Activated T-cell treated with anti-CD3 and anti-CD28 coated beads for 4 hours (primary cell): ENCODE measurements at places on chromosomes 16 and 17.

DNA sequence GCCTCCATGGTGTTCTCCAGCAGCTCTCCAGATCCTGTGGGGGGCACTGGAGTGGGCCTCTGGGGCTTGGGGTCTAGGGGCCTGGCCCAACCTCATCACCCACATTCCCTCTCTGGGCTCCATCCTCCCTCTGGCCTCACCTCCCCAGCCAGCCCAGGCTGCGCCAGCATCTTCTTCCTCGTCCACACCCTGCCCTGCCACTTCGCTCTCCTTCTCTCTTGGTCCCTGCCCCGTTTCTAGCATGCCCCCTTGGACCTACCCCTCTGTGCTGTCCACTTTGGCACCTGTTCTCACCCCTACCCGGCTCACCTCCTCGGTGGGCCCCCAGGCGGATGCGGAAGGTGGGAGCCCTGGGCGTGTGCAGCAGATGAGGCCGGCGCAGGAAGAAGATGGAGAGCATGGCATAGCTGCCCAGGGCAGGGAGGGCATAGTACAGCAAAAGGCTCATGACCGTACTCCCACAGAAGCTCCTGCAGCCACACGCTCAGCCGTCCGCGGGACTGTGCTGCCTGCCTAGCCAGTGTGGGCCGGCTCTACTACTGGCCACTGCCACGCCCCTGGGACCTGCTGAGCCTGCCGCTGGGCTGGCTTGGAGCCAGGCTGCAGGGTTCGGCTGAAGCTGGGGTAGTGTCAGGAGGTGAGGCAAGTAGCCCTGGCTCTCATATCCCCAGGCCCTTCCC, at the start of gene GDPD3:
GDPD3 (minus strand) TSS at position 507 of the 680 bp plus-strand sequence; CDS start at position 448, 59 bp downstream.
- DNase-seq: no peak

GRCh38 chr16:85202631-85203461, 90.6 kb upstream of the CIBAR2 start:
- DNase-seq: no peak

DNA sequence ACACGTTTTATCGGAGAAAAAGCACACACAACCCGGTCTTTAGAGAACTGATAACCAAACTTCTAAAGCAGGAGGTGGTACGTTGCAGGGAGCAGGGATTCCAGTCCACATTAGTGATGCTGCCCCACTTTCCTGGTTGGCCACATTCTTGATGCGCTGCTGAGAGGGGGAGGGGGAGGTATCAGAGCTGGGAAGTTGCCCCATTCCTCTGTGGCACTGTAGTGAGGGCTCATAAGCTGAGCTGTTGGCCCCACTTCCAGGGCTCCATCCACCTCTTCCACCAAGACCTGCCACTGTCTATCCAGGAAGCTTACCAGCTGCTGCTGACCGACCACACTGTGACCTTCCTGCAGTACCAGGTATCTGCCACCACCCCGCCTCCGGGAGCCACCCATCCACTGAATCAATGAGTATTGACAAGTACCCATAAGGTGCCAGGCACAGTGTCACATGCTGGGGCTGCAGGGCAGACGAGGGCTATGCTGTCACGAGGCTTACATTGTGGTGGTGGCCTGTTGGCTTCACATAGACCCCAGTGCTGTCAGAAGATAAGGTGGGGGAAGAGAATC, 1.1 kb downstream of the TSEN54 start:
- DNase-seq: no peak

DNA sequence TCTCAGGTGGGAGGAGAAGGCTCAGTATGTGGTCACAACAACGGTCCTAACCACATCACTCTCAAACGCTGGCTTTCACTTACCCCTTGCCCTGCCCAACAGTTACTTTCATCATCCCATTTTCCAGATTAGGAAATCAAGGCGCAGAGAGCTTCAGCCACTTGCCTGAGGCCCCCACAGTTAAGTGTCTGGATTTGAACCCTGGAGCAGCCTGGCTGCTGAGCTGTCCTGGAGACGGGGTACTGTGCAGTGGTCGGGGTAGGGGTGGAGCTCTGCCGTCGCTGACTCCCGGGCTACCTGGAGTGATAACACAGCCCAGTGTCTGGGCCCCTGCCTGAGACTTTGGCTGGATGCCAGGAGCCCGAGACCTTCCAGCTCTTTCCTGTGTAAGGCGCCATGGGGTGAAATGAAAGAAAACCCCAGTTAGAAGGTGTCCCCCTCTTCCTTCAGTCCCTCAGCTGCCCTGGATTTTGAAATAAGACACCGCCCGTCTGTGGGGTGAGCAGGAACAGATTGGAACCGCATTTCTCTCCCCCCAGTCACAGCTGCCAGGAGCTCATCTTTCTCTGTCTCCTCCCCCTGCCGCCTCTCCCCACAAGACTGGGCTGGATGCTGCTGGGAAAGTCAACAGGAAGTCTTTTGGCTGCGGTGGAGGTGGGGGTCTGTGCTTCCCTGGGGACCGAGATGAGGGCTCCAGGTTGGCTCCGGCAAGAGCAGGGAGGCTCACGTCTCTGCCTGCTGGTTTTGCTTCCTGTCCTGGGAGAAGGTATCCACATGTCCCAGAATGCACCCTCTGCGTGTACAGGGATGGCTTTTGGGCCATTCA, 280.2 kb downstream of the SEC14L1 start:
- DNase-seq: no peak

- DNase-seq: no peak
Measured at GRCh38 chr16:48734220-48734619, 124.2 kb upstream of the N4BP1 start.

DNA sequence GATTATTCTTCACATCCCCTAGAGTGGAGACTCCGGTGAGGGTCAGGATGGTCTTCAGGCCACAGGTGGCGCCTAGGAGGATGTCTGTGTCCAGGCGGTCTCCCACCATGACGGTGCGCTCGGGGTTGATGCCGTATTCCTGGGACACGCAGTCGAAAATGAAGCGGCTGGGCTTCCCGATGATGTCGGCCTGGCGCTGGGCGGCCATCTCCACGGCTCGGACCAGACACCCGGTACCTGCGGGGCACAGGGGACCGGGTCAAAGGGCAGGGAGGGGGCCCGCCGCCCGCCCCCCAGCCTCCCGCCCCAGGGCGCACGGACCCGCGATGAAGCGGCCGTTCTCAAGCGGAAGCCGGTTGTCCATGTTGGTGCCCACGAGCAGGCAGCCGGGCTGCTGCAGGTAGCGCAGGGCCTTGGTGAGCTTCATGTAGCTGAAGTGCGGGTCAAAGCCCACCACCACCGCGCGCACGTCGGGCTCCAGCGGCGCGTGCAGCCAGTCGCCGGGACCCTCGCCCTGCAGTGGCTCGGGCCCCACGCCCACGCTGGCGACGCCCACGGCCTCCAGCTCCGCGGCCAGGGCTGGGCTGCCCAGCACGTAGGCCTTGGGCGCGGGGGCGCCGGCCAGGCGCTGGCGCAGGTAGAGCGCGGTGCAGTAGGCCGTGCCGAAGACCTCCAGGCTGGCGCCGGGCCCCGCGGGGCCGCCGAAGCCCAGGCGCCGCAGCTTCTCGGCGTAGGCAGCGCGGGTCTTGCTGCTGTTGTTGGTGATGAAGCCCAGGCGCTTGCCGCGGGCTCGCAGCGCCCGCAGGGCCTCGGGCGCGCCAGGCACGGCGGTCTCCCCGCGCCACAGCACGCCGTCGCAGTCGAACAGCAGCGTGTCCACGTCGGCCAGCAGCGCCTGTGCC, 572 bp downstream of the PGP start:
- no peak for DNase-seq

- no peak for DNase-seq
Measured at GRCh38 chr17:33517746-33518145, 224.7 kb upstream of the ASIC2 start.

DNA sequence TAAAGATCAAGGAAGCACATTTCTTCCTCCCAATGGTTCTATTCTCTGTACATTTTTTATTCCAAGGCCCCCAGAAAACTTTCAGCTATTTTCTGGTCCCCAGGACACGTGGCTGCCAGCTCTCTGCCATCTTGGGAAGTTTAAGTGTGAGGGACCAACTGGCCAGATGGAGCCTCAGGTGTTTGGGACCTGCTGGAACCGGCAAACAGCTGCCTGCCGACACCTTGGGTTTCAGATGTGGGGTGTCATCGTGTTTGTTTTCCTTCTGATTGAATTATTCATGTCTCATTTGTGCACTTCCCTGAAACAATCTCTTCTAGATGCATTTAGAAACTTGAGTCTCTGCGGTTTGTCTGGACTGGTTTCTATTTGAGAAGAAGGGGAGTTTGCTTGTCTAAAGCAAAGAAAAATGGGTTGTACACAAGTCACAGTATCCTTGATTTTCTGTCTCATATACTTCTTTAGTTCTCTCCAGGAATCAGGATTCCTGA, 386.5 kb downstream of the SLC39A11 start:
- DNase-seq: no peak

GRCh38 chr17:37094391-37094790, 145.6 kb downstream of the AATF start:
- no peak for DNase-seq

- DNase-seq: no peak
Measured at GRCh38 chr17:7217113-7217987, 2.3 kb downstream of the DLG4 start.

DNA sequence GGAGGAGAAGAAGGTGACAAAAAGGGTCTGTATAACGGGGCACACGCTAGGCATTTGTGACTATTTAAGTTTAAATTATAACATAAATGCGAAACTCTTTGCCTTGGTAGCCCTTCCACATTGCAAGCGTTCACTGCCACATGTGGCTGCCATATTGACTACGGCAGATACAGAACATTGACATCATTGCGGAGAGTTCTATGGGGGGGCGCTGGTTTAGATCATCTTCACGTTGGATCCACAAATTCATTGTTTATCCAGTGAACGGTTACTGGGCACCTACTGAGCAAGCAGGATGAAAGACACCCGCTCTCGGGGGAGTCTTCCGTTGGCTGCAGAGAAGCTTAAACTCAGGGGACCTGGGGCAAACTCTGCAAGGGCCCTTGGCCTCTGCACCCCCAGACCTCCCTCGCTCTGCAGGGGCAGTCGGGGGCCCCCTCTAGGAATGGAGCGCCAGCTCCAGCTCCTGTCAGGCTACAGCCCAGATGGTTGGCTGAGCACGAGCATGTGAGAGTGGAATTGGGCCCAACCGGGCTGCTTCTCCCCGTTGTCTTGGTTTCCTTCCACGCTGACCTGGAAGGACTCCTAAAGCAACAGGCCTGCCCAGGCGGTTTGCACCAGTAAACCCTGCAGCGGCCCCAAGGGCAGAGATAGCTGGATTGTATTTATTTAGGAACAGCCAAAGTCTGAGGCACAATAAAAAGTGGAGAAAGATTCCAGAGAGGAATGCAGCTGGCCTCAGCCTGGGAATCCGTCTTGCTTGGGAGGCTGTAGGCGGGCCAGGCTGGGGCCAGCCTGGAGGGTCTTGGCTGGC, 172.2 kb downstream of the SEC14L1 start:
- no peak for DNase-seq

DNA sequence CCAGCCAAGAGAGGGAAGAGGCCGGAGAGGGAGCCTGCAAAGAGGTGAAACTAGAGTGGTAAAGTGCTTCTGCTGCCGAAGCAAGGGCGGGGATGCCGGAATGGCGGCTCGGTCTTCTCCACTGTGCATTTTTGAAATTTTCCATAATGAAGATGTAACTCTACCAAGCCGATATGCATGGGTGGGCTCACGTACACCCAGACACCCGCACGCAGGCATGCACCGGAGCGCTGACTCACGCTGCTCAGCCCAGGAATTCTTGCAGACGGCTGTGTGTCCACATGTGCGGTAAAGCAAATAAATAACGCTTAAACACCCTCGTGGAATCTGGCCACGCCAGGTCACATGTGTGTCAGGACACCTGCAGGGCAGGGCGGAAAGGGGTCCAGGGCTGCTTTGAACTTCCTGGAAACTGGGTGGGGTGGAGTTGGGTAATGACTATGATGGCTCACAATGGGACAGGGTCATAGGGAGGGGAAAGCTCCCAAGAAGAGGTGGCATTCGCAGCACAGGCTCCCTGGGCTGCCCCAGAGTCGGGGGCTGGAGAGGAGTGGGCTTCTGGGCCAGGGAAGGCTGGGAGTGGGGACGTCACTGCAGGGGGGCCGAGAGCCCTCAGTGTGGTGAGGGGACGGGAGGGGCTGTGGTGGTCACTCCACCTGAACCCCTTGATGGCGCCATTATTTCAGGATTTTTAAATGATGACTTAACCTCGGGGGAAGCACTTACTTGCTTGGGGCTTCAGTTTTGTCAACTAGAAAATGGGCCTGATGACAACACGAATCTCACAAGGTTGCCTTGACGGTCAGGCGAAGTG, 265.5 kb downstream of the PARN start:
- no peak for DNase-seq

GRCh38 chr17:74199306-74200092, 4.0 kb upstream of the RPL38 start:
- DNase-seq: peak; percentile 59

GRCh38 chr17:39665642-39666224, 584 bp downstream of the TCAP start:
- no peak for DNase-seq

DNA sequence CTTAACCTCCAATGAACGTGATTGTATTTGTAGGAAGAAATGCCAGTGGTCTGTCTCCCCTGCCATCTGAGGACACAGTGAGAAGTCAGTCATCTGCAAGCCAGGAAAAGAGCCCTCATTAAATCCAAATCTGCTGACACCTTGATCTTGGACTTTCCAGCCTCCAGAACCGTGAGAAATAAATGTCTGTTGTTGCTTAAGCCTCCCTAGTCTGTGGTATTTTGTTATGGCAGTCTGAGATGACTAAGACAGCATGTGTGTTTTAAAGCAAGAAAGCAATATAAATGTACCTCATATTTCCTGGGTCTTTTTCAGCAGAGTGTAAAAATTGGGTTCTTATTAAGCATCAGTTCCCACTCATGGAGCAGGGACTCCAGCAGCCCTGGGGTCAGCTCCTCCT, 177.9 kb upstream of the NLRP1 start:
- DNase-seq: no peak

- no peak for DNase-seq
Measured at GRCh38 chr16:67243481-67243880, 3.8 kb downstream of the FHOD1 start.

GRCh38 chr17:72970797-72971196, 121.7 kb downstream of the SLC39A11 start:
- DNase-seq: no peak

- no peak for DNase-seq
Measured at GRCh38 chr16:16062023-16062937, 112.9 kb downstream of the ABCC1 start.

- DNase-seq: no peak
Measured at GRCh38 chr17:79590523-79590860, 20.4 kb downstream of the RBFOX3 start.

GRCh38 chr17:962670-963069, 16.9 kb downstream of the NXN start:
- DNase-seq: no peak

DNA sequence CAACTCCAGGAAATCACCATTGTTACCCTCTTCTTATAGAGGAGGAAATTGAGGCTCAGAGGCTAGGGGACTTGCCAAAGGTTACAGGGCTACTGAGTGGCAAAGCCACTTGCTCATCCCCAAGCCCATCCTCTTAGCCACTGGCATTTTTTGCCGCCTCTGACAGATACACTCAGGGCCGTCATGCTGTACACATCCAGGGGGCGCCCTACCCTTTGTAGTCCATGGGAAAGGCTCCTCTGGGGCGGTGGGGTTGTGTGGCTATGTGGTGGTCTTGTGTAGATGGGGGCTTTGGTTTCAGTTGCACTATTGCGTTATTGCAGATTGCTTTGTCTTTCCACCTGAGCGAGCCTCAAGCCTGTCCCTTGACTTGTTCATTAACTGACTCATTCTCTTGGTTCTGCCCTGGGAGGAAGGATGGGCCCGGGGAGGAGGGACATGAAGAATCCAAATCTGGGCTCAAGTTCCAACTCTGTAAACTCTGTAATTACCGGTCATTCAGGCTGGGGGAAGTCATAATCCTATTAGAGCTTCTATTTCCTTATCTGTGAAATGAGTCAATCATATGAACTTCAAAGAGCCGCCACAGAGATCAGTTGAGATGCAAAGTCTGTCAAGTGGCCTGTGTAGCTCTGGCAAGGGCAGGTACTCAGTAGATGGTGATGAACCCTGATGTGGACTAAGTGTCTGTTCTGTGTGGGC, 2.8 kb downstream of the NOS2 start:
- DNase-seq: no peak
